ENCODE measurements at places on chromosomes 2 and 18.
A peak's percentile ranks its signal among the peaks of the same experiment; 100 is the strongest.

DNA sequence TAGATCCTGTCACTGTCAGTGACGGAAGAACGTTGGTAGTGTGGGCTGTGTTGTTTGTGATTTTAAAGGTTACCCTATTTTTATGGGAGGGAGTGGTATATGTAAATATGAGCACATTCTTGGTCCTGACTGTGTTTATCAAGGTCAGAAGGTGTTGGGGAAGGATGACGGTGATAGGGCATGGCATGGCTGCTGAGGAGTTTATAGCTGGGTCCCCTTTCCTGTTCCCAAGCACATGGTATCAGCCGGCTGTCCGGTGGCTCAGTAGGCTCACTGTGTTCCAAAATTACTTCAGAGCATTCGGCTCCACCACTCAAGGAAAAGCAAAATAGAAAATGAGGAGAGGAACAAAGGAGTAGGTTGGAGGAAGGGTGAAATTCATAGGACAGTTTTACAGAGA is 28.6 kb downstream of the IRS1 start:
- peaks cover 7% of the 10 kb centered on the region for H3K36me3 ChIP-seq
- no peak overlapping the region for H3K4me3 ChIP-seq
- no peaks in the 10 kb centered on the region for H3K27me3 ChIP-seq
- no peak for DNase-seq

DNA sequence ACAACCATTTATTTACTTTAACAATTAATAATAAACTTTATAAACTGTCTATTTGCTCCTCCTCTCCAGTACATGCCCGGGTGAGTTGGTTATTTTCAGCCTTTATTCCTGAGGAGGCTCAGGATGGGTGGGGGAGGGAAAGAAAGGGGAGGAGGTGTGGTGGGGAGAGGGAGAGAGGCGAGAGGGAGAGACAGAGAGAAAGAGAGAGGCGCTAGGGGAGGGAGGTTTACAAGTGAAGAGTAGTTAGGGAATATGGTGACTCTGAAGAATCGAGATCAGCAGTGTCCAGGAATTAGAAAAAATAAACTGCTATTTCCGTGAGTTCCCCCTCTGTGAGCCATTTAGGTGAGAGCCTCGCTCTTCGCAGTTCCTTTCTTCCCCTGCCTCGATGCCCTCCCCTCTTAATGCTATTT is 138.9 kb downstream of the MEIS1 start:
- H3K27ac ChIP-seq, result no peak overlapping the region
- peaks cover 6% of the 10 kb centered on the region for H3K4me1 ChIP-seq

DNA sequence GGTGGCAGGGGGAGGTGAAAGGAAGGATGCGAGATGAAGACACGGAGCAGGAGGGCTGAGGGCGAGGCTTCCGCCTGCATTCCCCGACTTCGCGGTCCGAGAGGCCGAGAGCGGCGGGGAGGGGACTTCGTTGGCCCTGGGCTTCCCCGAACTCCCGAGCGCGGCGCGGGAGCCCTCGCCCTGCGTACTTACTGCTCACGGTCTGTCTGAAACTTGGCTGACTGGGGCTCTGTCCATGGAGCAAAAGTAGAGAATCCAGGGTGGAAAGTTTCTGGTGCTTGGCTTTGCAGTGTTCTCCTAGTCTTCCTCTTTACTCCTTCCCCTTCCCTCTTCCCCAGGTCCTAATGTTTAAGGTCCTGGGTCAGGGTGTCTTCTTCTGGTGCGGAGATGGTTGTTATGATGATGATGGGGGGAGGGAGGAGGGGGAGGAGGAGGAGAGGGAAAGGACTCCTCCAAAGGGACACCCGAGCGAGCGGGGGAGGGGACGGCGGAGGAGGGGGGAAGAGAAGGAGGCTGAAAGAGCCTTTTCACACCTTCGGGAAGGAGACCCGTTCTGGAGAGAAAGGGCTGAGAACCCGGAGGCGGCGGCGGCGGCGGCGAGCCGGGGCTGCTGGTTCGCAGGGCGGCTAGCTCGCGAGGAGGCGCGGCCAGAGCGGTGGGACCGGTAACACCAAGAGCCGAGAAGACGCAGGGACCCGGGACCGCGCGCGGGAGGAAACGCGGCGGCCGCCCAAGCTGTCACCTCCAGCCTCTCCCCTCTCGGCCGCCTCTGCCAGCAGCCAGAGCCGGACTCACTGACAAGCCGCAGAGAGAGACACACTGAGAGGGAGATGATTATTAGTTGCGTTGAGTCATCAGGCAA is at the start of gene SATB2:
SATB2 (minus strand) TSS at position 793 of the 862 bp plus-strand sequence. CDS start 1,902 bp downstream, outside the sequence.
- DNase-seq, result peak; percentile 59
- peak within 1 kb of the TSS; percentile 82 for H3K4me3 ChIP-seq
- H3K36me3 ChIP-seq, result no peaks in the 10 kb centered on the region
- peaks cover 19% of the 10 kb centered on the region for H3K4me1 ChIP-seq

- no peaks in the 10 kb centered on the region for H3K4me1 ChIP-seq
- H3K4me3 ChIP-seq, result no peak overlapping the region
- no peaks in the 10 kb centered on the region for H3K27me3 ChIP-seq
- no peak overlapping the region for H3K27ac ChIP-seq
- DNase-seq, result no peak
These were observed 12.5 kb upstream of the GYPC start for GRCh38 chr2:126643431-126643830.

DNA sequence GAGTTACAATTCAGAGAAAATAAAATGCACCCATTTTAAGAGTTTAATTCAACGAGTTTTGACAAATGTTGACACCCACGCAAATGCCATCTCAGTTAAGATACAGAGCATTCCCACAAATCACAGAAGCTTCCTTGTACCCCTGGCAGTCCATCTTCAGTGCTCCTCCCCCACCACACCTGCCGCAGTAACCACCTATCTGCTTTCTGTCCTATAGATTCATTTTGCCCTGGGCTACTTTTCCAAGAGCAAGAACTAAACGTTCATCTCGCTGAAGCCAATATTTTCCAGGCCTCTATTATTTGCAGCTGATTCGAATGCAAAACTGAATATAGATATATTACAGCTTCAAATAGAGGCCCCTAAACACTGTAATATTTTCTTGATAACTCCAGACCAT is 13.4 kb upstream of the HPCAL1 start:
- no peaks in the 10 kb centered on the region for H3K4me1 ChIP-seq
- no peaks in the 10 kb centered on the region for H3K27me3 ChIP-seq
- H3K4me3 ChIP-seq, result no peak overlapping the region
- H3K27ac ChIP-seq, result no peak overlapping the region
- H3K36me3 ChIP-seq, result no peaks in the 10 kb centered on the region

DNA sequence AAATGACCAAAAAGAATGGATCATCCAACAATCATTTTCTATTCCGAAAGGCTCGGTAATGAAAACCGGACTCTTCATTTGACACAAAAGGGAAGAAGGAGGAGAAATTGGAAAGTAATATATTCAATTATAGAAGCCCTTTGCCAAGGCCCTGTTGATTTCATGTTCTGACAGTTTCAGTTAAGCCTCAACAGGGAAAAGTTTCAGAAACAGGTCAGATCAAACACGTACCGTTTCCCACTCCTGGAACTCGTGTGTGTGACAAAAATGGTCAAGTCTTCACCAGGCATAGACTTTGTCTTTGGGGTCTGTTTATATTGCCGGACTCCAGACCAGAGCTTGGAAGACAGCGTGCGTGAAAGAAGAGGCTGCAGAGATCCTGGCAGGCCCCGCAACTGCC is 101.3 kb upstream of the BCL2L11 start:
- H3K36me3 ChIP-seq, result no peaks in the 10 kb centered on the region
- peaks cover 2% of the 10 kb centered on the region for H3K4me1 ChIP-seq
- DNase-seq, result no peak
- no peak overlapping the region for H3K27ac ChIP-seq
- H3K4me3 ChIP-seq, result no peak overlapping the region
